CD4-positive, alpha-beta T cell treated with Interleukin-10 for 1 hour (primary cell): ENCODE measurements at places on chromosomes 3 and 15.

DNA sequence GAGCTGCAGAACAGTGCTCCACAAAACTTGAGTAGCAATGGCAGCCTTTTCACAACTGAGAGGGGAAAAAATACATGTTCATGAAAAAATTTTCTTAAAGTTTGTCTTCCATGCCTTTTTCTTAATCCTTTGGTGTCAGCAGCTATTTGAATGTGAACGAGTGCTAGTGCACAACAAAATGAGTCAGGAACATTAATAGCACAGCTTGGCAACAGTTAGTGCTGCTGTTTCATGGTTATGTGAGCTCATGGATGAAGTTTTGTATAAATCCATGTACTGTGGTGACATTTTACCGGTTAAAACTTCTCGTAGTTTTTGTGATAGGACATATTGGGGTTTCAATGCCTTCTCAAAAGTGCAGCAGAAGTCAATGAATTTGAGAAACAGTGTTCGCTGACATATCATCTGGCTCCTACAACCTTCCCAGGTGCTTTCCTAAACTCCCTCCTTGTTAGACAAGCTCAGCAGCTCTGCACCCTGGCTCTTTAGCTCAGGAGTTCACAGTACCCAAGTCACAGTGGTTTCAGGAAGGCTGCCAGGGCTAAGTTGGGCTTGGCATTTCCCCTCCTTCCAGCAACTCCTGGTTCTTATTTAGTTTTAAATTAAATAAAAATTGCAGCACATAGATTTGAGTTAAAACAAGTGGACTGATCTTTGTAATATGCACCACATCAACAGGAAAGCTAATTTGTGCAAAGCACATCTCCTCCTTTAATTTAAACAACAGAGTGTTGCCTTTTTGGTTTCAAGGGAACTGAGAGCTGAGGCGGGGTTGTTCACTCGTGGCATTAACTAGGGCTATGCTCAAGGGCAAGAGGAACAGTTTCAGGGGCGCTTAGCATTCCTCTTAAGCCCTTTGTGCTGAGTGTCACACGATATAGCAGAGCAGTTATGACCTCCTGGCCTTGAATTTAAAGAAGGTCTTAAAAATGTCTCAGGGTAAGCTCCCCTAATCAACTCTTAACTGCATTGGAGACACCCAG lies 362.8 kb downstream of the CHST2 start:
- no peak for DNase-seq

DNA sequence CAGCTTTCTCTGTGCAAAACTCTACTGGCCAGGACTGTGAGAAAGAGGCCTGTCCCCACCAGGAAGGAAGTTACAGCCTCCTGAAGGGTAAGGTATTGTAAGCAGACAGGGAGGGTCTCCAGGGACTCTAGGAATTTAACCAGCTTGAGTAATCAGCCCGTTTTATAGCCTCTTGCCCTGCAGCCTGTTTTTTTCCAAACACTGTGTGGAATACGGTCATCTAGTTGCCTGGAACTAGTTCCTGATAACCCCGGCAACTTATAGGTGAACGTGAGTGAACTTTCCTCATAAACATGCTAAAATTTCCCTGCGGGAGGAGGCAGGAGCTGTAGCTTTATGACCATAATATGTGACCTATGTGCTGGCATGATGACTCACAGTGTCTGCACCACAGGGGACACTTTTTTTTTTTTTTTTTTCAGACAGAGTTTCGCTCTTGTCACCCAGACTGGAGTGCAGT lies 60.1 kb upstream of the DAZL start:
- no peak for DNase-seq

DNA sequence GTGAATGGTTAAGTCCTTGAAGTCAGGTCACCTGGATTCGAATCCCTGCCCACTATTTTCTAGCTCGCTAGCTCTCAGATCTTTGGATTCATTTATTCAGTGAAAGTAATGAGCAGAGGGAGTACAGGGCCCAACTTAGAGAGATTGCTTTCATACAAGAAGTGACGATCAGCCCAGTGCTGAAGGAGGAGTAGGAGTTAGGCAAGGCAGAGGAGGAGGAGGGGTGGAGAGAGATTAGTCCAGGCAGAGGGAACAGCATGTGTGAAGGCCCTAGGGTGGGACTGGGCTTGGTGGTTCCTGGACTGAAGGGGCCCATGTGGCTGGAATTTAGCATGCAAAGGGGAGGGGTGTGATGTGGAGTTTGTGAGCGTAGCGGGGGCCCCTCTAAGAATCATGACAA lies 3.8 kb upstream of the CHRNA5 start:
- DNase-seq = no peak

- DNase-seq = peak; percentile 48
Observed at GRCh38 chr3:48716508-48716981, 476 bp downstream of the IP6K2 start.

DNA sequence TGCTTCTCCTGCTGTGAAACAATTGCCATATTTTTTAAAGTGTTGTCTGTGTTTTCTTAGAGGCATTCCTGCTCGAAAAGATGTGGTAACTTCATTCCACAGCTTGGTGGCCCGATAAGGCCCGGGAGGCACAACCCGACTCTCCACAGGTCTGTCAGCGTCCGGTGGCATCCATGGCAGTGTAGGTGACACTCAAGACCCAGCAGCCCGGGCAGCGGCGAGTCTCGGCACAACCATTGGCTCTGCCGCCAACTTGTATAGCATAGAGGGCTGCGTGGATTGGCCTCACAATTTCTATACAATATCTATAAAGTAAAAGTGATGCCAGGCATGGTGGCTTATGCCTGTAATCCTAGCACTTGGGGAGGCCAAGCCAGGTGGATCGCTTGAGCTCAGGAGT lies 262.3 kb upstream of the CHRNA7 start:
- DNase-seq = no peak

GRCh38 chr3:114178770-114179368 lies at the start of gene DRD3:
Gene DRD3 (minus strand): TSS chr3:114179052. CDS start chr3:114171992, 7,060 bp downstream.
- peak; percentile 23 for DNase-seq

- no peak for DNase-seq
Observed at GRCh38 chr3:10548992-10549391, 43.6 kb upstream of the ATP2B2 start.

GRCh38 chr3:15800327-15800726 lies 2.5 kb upstream of the ANKRD28 start:
- DNase-seq = no peak

- no peak for DNase-seq
Observed at GRCh38 chr3:72338942-72339669, 509.1 kb downstream of the SHQ1 start.

GRCh38 chr3:43910750-43911149 lies 220.0 kb downstream of the ABHD5 start:
- DNase-seq = no peak

GRCh38 chr3:188268336-188268735 lies 114.4 kb downstream of the LPP start:
- DNase-seq = no peak

GRCh38 chr3:146646261-146646660 lies 41.1 kb upstream of the PLSCR5 start:
- DNase-seq = no peak

GRCh38 chr15:88428805-88429605 lies 38.2 kb downstream of the MRPL46 start:
- DNase-seq = no peak

DNA sequence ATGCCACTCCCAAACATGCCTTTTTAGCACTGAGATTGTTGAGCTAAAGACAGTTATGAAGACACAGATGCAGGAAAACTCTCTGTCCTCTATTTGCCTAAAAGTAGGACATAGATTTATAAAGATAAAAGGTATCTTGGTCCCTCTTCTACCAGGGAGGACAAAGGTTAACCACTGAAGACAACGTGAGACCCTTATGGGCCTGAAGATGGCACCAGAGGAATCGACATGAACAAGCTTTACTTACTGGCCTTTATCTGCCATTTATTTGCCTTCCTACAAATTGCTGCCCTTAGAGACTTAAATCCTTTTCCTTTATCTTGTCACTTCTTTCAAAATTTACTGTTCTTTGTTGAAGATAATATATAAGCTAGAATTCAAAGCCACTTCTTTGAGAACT lies 109.7 kb upstream of the FAM3D start:
- DNase-seq = no peak

- DNase-seq = no peak
Observed at GRCh38 chr15:79032656-79033055, 57.9 kb downstream of the RASGRF1 start.

DNA sequence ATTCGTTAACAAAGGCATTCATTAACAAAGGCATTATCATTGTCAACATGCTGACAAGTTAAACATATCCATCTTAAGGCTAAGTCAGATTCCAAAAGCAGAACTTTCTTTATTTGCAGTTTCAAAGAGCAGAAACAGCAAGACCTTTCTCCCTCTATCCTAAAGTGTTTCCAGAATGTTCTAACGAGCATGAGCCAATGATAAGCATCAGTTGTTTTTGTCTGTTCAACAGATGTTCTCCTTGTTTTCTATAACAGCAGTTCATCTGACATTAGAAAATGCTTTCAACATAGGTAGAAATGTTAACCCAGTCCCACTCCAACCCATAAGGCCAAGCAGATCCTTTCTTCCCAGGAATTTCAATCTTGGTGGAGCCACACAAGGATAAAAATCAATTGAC lies 77.6 kb upstream of the POMGNT2 start:
- no peak for DNase-seq

DNA sequence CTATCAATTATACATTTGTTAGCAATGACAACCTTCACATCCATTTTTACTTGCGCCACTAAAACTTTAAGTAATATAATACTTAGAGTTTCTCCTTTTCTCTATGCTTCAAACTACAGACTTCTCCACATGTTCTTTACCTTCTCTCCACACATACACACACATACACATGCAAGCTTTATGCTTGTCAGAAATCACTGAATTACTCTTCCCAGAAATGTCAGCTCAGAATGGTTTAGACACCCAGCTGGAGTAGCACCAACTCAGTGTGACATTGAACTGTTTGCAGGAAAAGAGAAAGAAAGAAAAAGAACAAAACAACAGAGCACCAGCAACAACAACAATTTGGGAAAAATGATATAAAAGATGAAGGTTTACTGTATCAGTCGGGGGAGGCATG lies 20.9 kb downstream of the CBLB start:
- no peak for DNase-seq

GRCh38 chr3:27380433-27381357 lies 11.5 kb upstream of the NEK10 start:
- no peak for DNase-seq

GRCh38 chr3:89622063-89622700 lies 514.8 kb downstream of the EPHA3 start:
- no peak for DNase-seq

GRCh38 chr3:99761415-99762165 lies 56.1 kb upstream of the CMSS1 start:
- no peak for DNase-seq

DNA sequence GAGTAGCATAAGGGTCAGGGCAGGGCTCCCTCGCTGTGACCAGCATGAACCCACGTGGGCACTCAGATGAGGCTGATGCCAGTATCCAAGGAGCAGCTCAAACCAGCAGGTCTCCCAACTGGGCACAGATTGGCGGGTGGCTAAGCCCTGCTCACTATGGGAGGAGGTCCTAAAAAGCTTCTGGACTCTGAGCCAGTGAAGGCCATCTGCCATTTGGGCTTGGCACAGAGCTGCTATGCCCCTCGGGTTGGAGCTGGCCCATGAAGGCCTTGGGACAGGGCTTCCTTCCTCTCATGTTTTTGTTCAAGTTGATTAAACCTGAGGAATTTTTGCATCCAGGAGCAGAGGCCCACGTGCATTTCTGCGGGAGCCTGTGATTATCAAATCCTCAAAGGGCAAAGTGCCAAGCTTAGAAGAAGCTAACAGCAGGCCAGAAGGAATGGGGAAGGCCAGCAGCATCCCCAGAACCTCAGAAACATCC lies 4.3 kb upstream of the STRA6 start:
- no peak for DNase-seq

- no peak for DNase-seq
Observed at GRCh38 chr15:66096688-66097058, 156.9 kb downstream of the MEGF11 start.

GRCh38 chr3:20111836-20112235 lies 71.6 kb downstream of the KAT2B start:
- no peak for DNase-seq

- no peak for DNase-seq
Observed at GRCh38 chr3:101602731-101603130, 28.8 kb downstream of the PCNP start.

DNA sequence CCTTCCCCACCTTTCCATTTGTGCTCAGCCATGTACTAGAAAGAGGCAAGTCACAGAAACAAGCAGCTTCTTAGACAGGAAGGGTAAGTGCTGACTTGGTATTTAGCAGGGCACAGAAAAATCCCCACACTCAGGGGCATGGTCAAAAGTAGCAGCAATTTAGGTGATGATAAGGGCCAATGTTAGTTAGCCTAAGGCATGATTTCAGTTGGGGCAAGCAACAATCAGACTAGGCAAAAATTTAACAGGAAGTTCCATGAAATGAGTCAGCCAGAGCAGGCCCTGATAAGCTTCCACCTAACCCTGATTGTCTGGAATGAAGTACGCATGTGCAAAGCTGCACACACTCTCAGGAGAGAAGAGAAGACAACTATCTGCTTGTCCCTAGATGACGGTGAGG lies 423.4 kb upstream of the UBE2E2 start:
- DNase-seq = no peak

GRCh38 chr15:78393137-78393536 lies 44.9 kb upstream of the IREB2 start:
- no peak for DNase-seq

DNA sequence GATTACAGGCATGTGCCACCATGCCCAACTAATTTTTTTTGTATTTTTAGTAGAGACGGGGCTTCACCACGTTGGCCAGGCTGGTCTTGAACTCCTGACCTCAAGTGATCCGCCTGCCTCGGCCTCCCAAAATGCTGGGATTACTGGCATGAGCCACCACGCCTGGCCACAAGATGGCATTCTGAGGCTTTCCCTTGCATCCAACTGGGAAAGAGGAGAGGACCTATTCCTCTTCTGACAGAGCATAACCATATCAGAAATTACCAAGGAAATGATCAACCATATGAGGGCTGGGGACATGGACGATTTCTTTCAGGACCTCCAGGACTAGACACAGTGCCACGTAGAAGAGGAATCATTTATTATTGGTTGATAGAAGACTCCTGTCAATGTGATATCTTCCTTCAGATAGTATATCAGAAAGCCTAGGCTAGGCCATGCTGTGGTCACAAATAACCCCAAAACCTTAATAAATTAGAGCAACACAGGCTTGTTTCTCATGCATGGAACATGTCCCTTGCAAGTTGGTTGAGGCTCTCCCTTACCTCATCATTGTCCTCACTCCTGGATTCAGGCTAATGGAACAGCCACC lies 372.3 kb upstream of the IL12A start:
- no peak for DNase-seq

- DNase-seq = no peak
Observed at GRCh38 chr3:61650719-61651410, 89.5 kb downstream of the PTPRG start.

GRCh38 chr15:100834731-100835130 lies 44.9 kb upstream of the ALDH1A3 start:
- DNase-seq = no peak

DNA sequence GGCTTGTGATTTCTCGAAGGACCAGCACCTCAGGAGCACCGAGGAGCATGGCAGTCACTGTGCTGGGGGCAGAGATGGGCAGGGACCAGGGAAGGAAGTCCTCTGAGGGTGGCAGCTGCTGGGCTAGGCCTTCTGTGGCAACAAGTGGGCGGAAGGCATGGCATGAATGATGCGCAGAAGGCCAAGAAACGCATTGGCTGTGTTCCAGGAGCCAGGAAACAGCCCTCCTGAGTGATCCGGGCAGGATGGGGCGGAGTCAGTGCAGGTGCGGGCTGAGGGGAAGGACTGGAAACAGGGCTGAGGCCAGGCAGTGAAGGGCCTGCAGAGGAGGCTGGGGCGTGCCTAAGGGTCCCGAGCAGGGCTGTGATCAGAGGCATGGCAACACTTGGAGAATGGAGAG lies 23.6 kb downstream of the MRPS11 start:
- DNase-seq = no peak

- DNase-seq = no peak
Observed at GRCh38 chr3:14522768-14523167, 17.4 kb downstream of the GRIP2 start.
